Activated T-helper 1 cell treated with anti-CD3 and anti-CD28 coated beads, Interleukin-12 subunit alpha, Interleukin-12 subunit beta, Interleukin-2, Interleukin-4 antibody, amounts not matched to agents 30 ng/mL and 10 ng/mL and 1 ng/mL, durations not matched to agents 14 hours and 24 hours and 36 hours (primary cell): ENCODE measurements at places on chromosomes 6 and 20. TPM values are rescaled to one million over a fixed set of nuclear protein-coding genes. Genes with fewer than 3 reads are reported as not detected.

- no peak for DNase-seq
Observed at GRCh38 chr6:120569714-120570113, 764.6 kb downstream of the TBC1D32 start.

DNA sequence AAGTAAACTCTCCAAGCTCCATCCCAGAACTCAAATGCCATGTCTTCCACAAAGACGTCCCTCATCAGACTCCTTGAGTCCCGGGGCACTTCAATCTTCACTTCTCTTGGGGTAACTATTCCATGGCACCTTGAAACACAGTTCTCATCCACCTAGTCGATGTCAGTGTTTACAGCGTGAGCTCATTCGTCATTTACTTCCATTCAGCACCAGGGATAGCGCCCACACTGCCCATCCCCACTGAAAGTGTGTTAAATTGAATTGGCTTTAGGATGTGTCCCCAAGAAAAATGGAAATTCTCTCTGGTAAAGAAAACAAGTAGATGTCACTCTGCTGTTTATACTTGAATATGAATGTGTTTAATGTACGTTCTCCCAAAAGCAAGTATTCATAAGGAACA, 31.3 kb downstream of the KCNK15 start:
- DNase-seq, result no peak

DNA sequence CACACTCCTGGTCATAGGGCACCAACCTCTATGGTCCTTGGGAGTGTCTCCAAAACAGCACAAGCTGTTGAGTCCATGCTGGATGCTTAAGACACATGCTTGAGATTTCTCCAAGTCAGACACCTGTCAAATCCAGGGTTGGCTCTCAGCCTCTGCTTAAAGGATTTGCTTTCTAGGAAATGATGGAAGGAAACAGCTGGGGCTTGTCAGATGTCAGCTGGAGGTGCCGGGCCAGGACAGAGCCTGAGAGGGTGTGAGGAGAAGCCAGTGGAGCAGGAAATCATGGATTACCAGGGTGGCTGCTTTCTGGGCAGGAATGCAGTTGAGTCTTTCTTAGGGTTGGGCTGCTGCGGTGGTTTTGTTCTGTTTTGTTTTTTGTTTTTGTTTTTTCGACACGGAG, 83.0 kb upstream of the FAM184A start:
- DNase-seq, result no peak

The DST gene
- 6.0 and 11.2 TPM in 2 replicates for total RNA-seq

The CDH22 gene
- not detected in 2 replicates for total RNA-seq

DNA sequence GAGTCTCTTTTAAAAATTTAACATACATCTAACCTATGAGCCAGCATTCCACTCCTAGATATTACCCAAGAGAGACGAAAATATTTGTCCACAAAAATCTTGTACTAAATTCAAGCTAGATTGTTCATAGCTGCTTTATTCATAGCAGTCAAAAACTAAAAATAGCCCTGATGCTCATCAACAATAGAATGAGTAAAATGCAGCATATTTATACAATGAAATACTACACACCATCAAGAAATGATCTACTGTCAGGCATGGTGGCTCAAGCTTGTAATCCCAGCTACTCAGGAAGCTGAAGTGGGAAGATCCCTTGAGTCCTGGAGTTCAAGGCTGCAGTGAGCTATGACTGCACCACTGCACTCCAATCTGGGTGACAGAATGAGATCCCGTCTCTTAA, 22.0 kb upstream of the SRC start:
- DNase-seq, result no peak

The LST1 gene
- total RNA-seq, result 63.0 and 66.6 TPM in 2 replicates
